ENCODE measurements at places on chromosomes 7 and 10.
A peak's percentile ranks its signal among the peaks of the same experiment; 100 is the strongest.

DNA sequence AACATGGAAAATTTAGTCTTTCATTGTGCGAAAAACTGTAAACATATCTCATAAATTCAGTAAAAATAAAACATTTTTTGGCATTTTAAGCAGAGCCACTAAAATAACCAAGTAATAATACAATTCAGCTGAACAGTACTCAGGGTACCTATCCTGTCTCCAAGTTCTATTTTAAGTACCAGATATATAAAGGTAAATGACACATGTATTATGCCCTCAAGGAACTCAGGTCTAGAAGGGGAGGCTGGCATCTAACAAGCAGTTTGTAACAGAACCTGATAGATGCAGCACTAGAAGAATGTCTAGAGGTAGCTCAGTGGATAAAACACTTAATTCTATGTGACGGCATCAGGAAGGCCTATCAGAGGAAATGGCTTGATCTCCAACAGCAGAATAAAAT lies 112.2 kb downstream of the CRPPA start:
- no peak for DNase-seq

DNA sequence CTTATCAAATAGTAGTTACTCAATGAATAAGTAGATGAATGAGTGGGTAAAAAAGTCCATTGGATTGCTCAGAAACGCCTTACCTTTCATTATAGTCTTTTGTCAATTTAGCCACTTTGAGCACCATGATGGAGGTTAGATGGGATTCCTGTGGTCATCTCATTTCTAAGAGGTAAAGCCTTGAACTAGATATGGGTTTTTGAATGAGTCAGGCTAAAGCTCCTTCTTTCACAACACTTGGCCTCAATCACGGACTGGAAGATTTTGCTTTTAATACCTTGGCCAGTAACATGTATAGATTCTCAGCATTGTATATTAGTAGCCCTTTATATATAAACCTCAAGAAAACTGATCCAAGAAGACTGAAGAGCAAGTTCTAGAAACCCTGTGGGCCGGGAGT lies 99.7 kb upstream of the CCDC6 start:
- DNase-seq: no peak

DNA sequence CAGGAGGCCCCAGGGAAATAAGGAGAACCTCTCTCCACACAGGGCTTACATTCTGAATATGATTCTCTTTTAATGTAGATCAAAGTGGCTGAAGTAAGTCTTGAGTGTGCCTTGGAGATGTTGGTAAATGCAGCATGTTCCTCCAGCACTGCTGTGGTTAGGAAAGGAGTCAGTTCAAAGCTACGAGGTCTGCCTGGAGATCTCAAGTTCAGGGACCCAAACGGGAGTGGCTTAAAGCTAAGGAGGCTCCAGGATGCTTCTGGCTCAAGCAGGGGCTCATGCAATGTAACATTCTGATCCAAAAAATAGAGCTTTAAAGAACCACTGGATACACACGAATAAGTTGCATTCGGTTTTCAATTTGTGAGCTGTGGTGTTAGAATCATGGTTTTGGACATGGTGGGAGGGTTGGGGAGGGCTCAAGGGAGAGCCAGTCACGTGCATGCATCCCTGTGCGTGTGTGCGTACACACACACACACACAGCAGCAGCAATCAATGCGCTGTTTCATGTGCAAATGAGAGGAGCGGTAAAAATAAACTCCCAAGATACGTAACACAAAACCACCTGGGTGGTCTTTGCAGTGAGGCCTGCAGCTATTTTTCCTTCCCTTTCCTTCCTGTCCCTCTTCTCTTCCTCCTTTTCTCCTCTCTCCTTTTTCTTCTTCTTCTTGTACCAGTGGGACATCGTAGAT lies 70.5 kb downstream of the AOAH start:
- no peak for DNase-seq

GRCh38 chr7:29748286-29749099 lies 57.8 kb upstream of the WIPF3 start:
- no peak for DNase-seq

DNA sequence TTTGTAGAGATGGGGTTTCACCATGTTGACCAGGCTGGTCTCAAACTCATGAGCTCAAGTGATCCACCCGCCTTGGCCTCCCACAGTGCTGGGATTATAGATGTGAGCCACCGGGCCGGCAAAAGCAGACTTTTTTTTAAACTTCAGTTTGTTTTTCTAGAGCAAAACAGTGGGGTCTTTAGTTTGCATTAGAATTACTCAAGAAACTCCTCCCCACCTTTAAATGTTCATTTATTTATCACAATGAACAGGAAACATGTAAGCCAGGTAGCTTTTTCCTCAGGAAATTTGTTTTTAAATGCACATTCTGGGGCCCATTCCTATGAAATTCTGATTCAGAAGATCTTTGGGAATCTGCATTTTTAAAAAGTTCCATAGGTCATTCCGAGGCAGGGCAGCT lies 56.0 kb upstream of the JAZF1 start:
- no peak for DNase-seq

GRCh38 chr7:47846138-47846836 lies 102.0 kb downstream of the PKD1L1 start:
- no peak for DNase-seq

- peak; percentile 35 for DNase-seq
Measured at GRCh38 chr7:151769188-151769821, 107.6 kb downstream of the PRKAG2 start.

DNA sequence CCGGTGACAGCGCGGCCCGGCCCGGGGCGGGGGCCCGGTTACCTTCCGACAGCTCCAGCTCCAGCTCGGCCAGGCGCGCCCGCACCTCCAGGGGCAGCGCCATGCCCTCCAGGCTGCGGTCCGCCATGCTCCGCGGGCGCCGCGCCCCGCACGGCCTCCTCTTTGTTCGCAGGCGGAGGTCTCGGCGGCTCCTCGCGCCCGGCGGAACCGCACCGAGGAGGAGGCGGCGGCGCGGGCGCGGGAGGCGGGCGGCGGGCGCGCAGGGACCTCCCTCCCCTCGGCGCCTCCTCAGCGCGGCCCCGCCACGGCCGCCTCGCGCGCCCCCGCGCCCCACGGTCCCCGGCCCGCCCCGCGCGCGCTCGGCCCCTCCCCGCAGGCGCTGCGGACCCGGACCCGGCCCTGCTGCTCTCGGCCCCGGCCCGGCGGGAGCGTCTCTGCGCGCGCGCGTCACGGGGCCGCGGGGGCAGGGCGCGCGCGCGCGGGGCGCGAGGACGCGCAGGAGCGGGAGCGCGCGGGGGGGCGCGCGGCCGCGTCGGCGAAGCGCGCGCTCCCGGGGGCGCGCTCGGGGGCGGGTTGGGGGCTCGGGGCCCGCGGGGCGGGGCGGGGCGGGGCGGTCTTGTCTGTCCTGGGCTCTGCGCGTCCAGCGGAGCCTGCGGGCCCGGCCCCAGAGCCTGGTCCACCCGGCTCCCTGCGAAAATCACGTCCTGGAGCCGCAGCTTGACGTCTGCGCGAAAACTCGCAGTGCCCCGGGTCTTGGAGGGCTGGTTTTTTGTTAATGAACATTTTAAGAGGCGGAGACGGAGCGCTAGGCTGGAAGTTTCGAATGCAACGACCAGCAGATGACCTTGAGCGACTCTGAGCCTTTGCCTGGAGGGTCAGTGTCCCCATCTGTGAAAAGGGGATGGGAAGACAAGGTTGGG lies at the start of gene DIP2C:
Gene DIP2C, minus strand, starts transcription at position 217 of the 920 bp plus-strand sequence. Its CDS starts 90 bp downstream, at position 127.
- no peak for DNase-seq

- DNase-seq: no peak
Measured at GRCh38 chr10:129718548-129719414, 245.3 kb downstream of the EBF3 start.

Measured in activated CD4-positive, alpha-beta T cell treated with anti-CD3 and anti-CD28 coated beads, Interleukin-2, Interleukin-4, amounts not matched to agents 100 ng/mL and 50 ng/mL, durations not matched to agents 16 hours and 8 hours (primary cell).